WTC11 (cell line): ENCODE measurements at places on chromosomes 11 and 22. TPM values are rescaled to one million over a fixed set of nuclear protein-coding genes. Genes with fewer than 3 reads are reported as not detected.

Gene MRGPRX4
- not detected in 3 replicates for total RNA-seq

Gene FGF4
- 3.2 to 5.9 TPM (median 3.3 TPM) in 3 replicates for total RNA-seq

Gene SERHL2
- total RNA-seq = 0.37 to 1.1 TPM (median 0.92 TPM) in 3 replicates

Gene FAT3
- 25.3 to 30.9 TPM (median 25.8 TPM) in 3 replicates for total RNA-seq

Gene CCDC87
- total RNA-seq = 0.71 to 0.85 TPM (median 0.80 TPM) in 3 replicates

Gene MS4A3
- total RNA-seq = not detected in 3 replicates

Gene TUBA8
- 0.50 to 1.3 TPM (median 0.72 TPM) in 3 replicates for total RNA-seq

Gene ZC3H12C
- 2.4 to 3.1 TPM (median 2.8 TPM) in 3 replicates for total RNA-seq

Gene SLCO2B1
- total RNA-seq = 0.57 to 0.92 TPM (median 0.60 TPM) in 3 replicates

Gene SMTNL1
- 0.26 to 0.39 TPM (median 0.34 TPM) in 3 replicates for total RNA-seq

Gene NLRP14
- total RNA-seq = 0.05 to 0.16 TPM (median 0.07 TPM) in 3 replicates

Gene PTGDR2
- 0.07 to 0.14 TPM (median 0.14 TPM) in 3 replicates for total RNA-seq

Gene PGA4
- total RNA-seq = 0.32 to 1.3 TPM in 2 of 3 replicates, not detected in the other

Gene NXPE4
- total RNA-seq = 0.11 TPM in 1 of 3 replicates, not detected in the others

Gene MS4A15
- 0.09 to 0.41 TPM (median 0.39 TPM) in 3 replicates for total RNA-seq

Gene TP53AIP1
- 0.07 TPM in 1 of 3 replicates, not detected in the others for total RNA-seq

Gene GGT5
- 0.09 to 0.32 TPM (median 0.20 TPM) in 3 replicates for total RNA-seq

Gene USP2
- 7.3 to 8.2 TPM (median 8.0 TPM) in 3 replicates for total RNA-seq

Gene LINC01488
- total RNA-seq = not detected in 3 replicates

Gene MS4A4A
- total RNA-seq = not detected in 3 replicates

Gene NCF4
- total RNA-seq = not detected in 3 replicates

Gene LARGE2
- 124 to 132 TPM (median 126 TPM) in 3 replicates for total RNA-seq

Gene SPDYC
- total RNA-seq = 0.27 to 0.35 TPM (median 0.32 TPM) in 3 replicates

Gene INTS4
- total RNA-seq = 34.2 to 37.9 TPM (median 34.2 TPM) in 3 replicates

Gene PATE4
- not detected in 3 replicates for total RNA-seq

Gene TREH
- 0.09 TPM in 1 of 3 replicates, not detected in the others for total RNA-seq

Gene OR5A1
- total RNA-seq = not detected in 3 replicates

Gene NCAM1
- total RNA-seq = 5.4 to 5.9 TPM (median 5.5 TPM) in 3 replicates

Gene PRODH
- total RNA-seq = 42.6 to 97.3 TPM (median 56.1 TPM) in 3 replicates

Gene ADM
- 18.7 to 40.8 TPM (median 40.1 TPM) in 3 replicates for total RNA-seq

Gene SYT9
- total RNA-seq = 1.3 to 1.7 TPM (median 1.7 TPM) in 3 replicates

Gene COPB1
- 67.9 to 76.3 TPM (median 75.6 TPM) in 3 replicates for total RNA-seq

Gene TMPRSS4
- total RNA-seq = 1.1 to 1.4 TPM (median 1.4 TPM) in 3 replicates

Gene DEPDC5
- 26.4 to 40.5 TPM (median 33.4 TPM) in 3 replicates for total RNA-seq

Gene MS4A7
- total RNA-seq = 0.25 to 0.46 TPM (median 0.31 TPM) in 3 replicates

Gene CST6
- 0.72 to 2.7 TPM (median 1.9 TPM) in 3 replicates for total RNA-seq

Gene YDJC
- 39.1 to 42.1 TPM (median 39.8 TPM) in 3 replicates for total RNA-seq

Gene JHY
- total RNA-seq = 1.1 to 1.6 TPM (median 1.4 TPM) in 3 replicates

Gene IL17REL
- total RNA-seq = 0.23 to 0.34 TPM (median 0.24 TPM) in 3 replicates

Gene ZP1
- not detected in 3 replicates for total RNA-seq

Gene OR8D4
- total RNA-seq = 0.07 TPM in 1 of 3 replicates, not detected in the others

Gene CTSW
- 0.18 TPM in 1 of 3 replicates, not detected in the others for total RNA-seq

Gene SYT13
- 10.8 to 15.1 TPM (median 12.0 TPM) in 3 replicates for total RNA-seq
